ENCODE measurements at places on chromosomes 13 and 19. TPM values are rescaled to one million over a fixed set of nuclear protein-coding genes. Genes with fewer than 3 reads are reported as not detected.

DNA sequence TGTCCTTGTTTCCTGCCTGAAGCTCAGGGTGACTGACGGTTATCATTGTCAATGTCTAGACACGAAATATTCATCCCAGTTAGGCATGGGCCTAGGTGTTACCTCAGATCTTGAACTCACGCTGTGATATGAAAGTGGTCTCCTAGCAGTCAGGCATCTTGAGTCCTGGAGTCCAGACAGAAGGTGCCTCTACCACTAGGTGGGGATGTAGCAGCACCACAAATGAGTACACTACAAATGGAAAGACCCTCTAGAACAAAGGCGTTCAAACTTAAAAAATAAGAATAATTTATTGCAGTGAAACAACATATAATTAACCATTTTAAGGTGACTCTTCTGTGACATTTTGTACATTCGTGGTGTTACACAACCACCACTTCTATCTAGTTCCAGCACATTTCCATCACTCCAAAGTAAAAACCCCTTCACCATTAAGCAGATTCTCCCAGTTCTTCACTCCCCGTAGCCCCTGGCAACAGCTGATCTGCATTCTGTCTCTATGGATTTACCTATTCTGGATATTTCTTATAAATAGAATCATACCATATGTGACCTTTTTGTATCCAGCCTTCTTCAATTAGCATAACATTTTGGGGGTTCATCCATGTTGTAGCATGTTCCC is 11.9 kb upstream of the FRY start:
- no peak overlapping the region for H3K4me3 ChIP-seq
- H3K27me3 ChIP-seq = no peaks in the 10 kb centered on the region
- H3K27ac ChIP-seq = no peak overlapping the region
- H3K4me1 ChIP-seq = peaks cover 21% of the 10 kb centered on the region
- no peaks in the 10 kb centered on the region for H3K36me3 ChIP-seq

- H3K27me3 ChIP-seq = peaks cover 66% of the 10 kb centered on the region
- no peak for DNase-seq
- H3K27ac ChIP-seq = no peak overlapping the region
Observed at GRCh38 chr19:55440411-55441105, 2.5 kb downstream of the SHISA7 start.

GRCh38 chr13:35766663-35767062 is 290.2 kb upstream of the MAB21L1 start:
- no peak overlapping the region for H3K4me3 ChIP-seq
- H3K27me3 ChIP-seq = no peaks in the 10 kb centered on the region
- H3K4me1 ChIP-seq = peaks cover 50% of the 10 kb centered on the region
- H3K27ac ChIP-seq = peak overlapping the region; percentile 41
- DNase-seq = no peak

DNA sequence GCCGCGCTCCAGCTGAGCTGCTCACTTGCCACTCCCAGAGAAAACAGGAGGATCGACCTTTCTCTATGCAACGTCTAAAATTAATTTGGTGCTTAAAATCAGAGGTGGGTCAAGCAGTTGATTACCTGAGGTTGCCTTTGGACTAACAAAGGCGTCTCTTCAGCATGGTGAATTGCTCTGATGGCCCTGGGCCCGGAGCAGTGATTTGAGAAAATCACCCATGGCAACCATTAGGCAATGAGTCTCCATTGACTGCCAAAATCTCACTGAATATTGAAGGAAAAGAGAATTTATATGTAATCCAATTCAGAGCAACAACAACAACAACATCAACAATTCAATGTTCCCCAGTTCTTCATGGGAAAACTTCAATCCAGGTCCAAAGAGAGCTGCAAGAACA is 61.8 kb downstream of the IRS2 start:
- DNase-seq = no peak
- no peaks in the 10 kb centered on the region for H3K36me3 ChIP-seq

- H3K36me3 ChIP-seq = peaks cover 22% of the 10 kb centered on the region
- no peaks in the 10 kb centered on the region for H3K27me3 ChIP-seq
- H3K4me3 ChIP-seq = no peak overlapping the region
- no peak for DNase-seq
- peaks cover 43% of the 10 kb centered on the region for H3K4me1 ChIP-seq
Observed at GRCh38 chr13:45367358-45367757, 26.4 kb upstream of the TPT1 start.

DNA sequence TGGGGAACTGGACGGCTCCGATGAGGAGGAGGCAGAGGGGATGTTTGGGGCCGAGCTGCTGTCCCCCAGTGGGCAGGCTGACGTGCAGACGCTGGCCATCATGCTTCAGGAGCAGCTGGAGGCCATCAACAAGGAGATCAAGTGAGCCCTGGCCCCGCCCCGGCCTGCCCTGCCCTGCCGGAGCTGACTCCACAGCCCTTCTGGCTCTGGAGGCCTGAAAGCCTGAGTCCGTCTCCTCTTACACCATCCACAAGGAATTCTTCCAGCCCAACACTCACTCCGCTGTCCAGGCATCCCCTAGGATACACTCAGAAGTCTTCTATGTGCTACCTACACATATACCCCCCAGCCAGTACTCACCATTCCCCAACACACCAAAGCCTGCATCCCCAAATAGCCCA is 17.4 kb downstream of the PPFIA3 start:
- H3K36me3 ChIP-seq = peaks cover 6% of the 10 kb centered on the region
- no peaks in the 10 kb centered on the region for H3K27me3 ChIP-seq
- DNase-seq = no peak
- no peak overlapping the region for H3K27ac ChIP-seq
- no peak overlapping the region for H3K4me3 ChIP-seq

GRCh38 chr19:14494910-14495671 is 836 bp downstream of the GIPC1 start:
- peak overlapping the region; percentile 74 for H3K27ac ChIP-seq
- peaks cover 30% of the 10 kb centered on the region for H3K4me1 ChIP-seq
- peaks cover 7% of the 10 kb centered on the region for H3K36me3 ChIP-seq
- H3K4me3 ChIP-seq = peak overlapping the region; percentile 89
- no peak for DNase-seq

DNA sequence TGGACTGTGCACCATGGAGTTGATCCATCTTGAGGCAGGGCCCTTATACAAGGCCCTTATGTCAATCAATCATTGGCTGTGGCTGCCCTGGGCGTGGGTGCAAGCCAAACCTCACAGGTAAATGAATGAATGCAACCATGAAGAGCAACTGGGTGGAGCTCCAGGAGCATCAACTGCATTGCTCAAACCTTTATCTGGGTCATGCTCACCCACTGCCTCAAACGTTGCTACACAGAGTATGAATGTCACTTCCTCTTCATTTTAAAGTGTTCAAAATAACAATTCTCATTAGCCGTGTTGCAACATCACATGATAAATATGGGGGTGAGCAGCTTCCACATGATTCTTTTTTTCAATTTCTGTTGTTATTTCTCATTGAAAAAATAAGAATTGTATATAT is 6.4 kb upstream of the ZNF333 start:
- peaks cover 2% of the 10 kb centered on the region for H3K36me3 ChIP-seq
- H3K4me3 ChIP-seq = no peak overlapping the region
- no peaks in the 10 kb centered on the region for H3K4me1 ChIP-seq
- peaks cover 12% of the 10 kb centered on the region for H3K27me3 ChIP-seq
- H3K27ac ChIP-seq = no peak overlapping the region

DNA sequence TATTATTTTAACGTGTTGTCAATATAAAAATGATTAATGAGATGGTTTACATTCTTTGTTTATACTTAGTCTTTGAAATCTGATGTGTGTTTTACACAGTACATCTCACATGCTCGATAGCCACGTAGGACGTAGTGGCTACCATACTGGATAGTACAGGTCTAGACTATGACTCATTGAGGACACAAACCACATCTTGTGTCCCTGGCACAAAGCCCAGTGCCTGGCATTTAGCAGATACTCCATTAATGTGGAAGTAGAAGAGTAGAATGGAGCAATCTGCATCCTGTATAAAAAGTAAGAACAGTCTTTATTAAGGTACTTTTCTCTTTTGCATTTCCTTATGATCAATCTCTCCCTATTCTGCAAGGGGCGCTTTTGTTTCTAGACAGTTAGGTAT is 49.0 kb upstream of the FRY start:
- H3K4me3 ChIP-seq = no peak overlapping the region
- peaks cover 55% of the 10 kb centered on the region for H3K4me1 ChIP-seq
- no peaks in the 10 kb centered on the region for H3K27me3 ChIP-seq

The SCN1B gene
- 5.7 TPM for total RNA-seq

- no peaks in the 10 kb centered on the region for H3K27me3 ChIP-seq
- no peak overlapping the region for H3K4me3 ChIP-seq
- DNase-seq = no peak
- no peak overlapping the region for H3K27ac ChIP-seq
- H3K36me3 ChIP-seq = no peaks in the 10 kb centered on the region
Observed at GRCh38 chr13:50359041-50359367, 343.8 kb downstream of the KCNRG start.

The PMIS2 gene
- total RNA-seq = not detected

DNA sequence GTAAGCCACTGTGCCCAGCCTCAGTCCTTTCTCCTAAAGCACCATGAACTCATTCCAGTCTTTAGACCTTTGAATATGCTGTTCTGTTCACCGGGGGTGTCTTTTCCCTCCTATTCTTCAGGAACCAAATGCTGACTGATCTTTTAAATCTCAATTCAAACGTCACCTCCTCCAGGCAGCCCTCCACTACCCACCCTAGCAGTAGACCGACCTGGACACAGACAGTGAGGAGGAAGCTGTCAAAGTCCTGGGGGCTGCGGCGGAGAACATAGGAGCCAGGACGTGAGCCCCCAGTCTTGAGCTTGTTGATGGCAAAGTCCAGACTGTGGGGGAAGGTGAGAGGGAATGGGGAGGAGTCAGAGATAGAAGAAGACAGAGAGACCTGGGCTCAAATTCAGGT is 7.8 kb downstream of the JAK3 start:
- peaks cover 19% of the 10 kb centered on the region for H3K4me1 ChIP-seq
- no peak overlapping the region for H3K27ac ChIP-seq
- H3K36me3 ChIP-seq = no peaks in the 10 kb centered on the region

GRCh38 chr13:43074824-43075510 is 51.6 kb downstream of the DNAJC15 start:
- no peaks in the 10 kb centered on the region for H3K27me3 ChIP-seq
- H3K36me3 ChIP-seq = peaks cover 11% of the 10 kb centered on the region
- no peak overlapping the region for H3K27ac ChIP-seq
- H3K4me3 ChIP-seq = no peak overlapping the region

DNA sequence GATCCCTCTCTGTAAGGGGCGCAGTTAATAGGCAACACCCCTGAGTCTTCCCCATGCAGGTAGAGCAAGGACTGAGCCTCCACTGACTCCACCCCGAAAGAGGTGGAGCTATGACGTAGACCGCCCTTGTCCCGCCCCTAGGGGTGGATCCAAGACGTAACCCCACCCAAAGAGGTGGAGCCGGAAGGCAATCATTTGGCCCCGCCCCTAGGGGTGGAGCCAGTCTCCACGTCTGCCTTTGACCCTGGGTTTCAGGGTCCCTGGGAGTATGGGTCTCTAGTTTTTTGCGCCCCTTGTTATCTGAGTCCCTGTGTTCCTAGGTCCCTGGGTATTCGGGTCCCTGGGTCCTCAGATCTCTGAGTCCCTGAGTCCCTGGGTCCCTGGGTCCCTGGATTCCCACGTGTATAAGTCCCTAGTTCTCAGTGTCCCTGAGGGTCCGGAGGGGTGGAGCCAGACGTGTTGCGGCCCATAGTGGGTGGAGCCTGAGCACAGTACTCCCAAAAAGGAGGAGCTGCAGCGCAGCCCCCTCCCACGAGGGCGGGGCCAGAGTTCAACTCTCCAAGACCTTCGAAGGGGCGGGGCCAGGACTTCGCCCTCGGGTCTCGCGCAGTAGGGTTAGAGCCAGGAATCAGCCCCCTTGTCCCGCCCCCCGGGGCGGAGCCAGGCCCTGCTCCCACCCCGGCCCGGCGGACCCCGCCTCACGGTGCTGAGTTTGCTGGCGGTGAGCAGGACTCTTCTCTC is 5.3 kb downstream of the DENND1C start:
- no peak overlapping the region for H3K27ac ChIP-seq
- peaks cover 6% of the 10 kb centered on the region for H3K4me1 ChIP-seq
- peak overlapping the region; percentile 59 for H3K4me3 ChIP-seq
- DNase-seq = no peak

The MCEMP1 gene
- not detected for total RNA-seq

DNA sequence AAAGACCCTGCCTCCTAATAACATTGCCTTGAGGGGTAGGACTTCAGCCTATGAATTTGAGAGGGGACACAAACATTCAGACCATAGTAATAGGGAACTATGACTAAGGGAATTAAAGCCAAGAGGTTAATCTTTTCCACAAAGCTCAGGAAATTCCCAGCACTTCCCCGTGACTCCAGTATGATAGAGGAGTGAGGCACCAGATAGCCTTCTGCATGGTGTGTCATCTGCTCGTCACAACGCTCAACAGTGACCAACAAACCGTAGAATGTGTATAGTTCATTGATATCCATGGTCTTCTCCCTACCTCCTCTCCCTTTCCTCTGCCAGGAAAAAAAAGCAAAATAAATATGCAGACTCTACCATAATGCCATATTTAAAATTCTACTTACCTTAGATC is 64.4 kb downstream of the B3GLCT start:
- no peaks in the 10 kb centered on the region for H3K27me3 ChIP-seq
- H3K36me3 ChIP-seq = peaks cover 8% of the 10 kb centered on the region
- no peak overlapping the region for H3K4me3 ChIP-seq
- H3K27ac ChIP-seq = no peak overlapping the region
- peaks cover 5% of the 10 kb centered on the region for H3K4me1 ChIP-seq

GRCh38 chr13:68697551-68697950 is 1410.1 kb upstream of the ATXN8OS start:
- no peaks in the 10 kb centered on the region for H3K4me1 ChIP-seq
- no peaks in the 10 kb centered on the region for H3K27me3 ChIP-seq
- H3K4me3 ChIP-seq = no peak overlapping the region
- no peak for DNase-seq
- H3K27ac ChIP-seq = no peak overlapping the region
- no peaks in the 10 kb centered on the region for H3K36me3 ChIP-seq

- no peak overlapping the region for H3K4me3 ChIP-seq
- H3K27me3 ChIP-seq = no peaks in the 10 kb centered on the region
- DNase-seq = no peak
Observed at GRCh38 chr13:48429886-48430285, 17.0 kb upstream of the LPAR6 start.

GRCh38 chr19:56217039-56217949 is 15.2 kb downstream of the ZSCAN5C start:
- peak overlapping the region; percentile 28 for H3K4me3 ChIP-seq
- H3K4me1 ChIP-seq = no peaks in the 10 kb centered on the region
- H3K27ac ChIP-seq = no peak overlapping the region
- no peak for DNase-seq

DNA sequence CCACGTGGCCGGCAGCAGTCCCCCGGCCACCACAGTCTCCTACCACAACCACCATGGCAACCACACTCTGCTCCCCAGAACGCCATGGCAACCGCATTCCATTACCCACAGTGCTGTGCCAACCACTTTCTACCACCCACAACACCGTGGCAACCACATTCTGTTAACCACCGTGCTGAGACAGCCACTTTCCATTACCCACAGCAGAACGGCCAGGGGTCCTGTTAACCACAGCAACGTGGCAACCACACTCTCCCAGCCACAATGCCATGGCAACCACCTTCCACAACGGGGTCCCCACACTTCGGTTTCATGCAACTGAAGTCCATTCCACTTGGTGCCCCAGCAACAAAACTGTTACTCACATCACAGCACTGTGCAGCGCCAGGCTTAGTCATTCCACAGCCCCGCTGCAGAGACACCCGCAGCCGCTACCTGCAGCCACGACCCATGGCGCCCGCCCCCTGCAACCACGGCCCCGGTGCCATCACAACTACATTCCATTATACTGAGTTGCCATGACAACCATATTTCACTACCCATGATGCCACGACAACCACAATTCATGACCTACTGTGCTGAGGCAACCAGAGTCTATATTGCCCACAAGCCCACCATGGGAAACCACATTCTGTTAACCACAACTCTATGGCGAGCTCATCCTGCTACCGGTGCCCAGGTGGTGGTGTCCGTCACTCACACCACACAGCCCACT is 10.0 kb downstream of the DPF1 start:
- H3K4me1 ChIP-seq = peaks cover 25% of the 10 kb centered on the region
- peak overlapping the region; percentile 52 for H3K27ac ChIP-seq
- H3K36me3 ChIP-seq = peaks cover 2% of the 10 kb centered on the region
- H3K4me3 ChIP-seq = no peak overlapping the region
- no peaks in the 10 kb centered on the region for H3K27me3 ChIP-seq
